ENCODE measurements at places on chromosomes 6 and 20. TPM values are rescaled to one million over a fixed set of nuclear protein-coding genes. Genes with fewer than 3 reads are reported as not detected.

Gene DEF6
- 2.8 TPM for total RNA-seq

Gene RAET1G
- total RNA-seq, result not detected

Gene RSPO3
- not detected for total RNA-seq

Gene THBD
- total RNA-seq, result 16.9 TPM

Gene STMND1
- not detected for total RNA-seq

Gene IL20RA
- 9.9 TPM for total RNA-seq

Gene MROH8
- total RNA-seq, result 4.6 TPM

Gene PRELID3B
- total RNA-seq, result 35.0 TPM

Gene DDO
- total RNA-seq, result 0.62 TPM

Gene SCUBE3
- 0.25 TPM for total RNA-seq

Gene ARMC12
- total RNA-seq, result 0.69 TPM

Gene POFUT1
- total RNA-seq, result 47.7 TPM

Gene MYBL2
- total RNA-seq, result 0.11 TPM

Gene YIPF3
- total RNA-seq, result 71.4 TPM

Gene CCM2L
- total RNA-seq, result 3.4 TPM

Gene HLA-F
- 36.4 TPM for total RNA-seq

Gene RREB1
- total RNA-seq, result 53.3 TPM

Gene ERGIC3
- total RNA-seq, result 221 TPM

Gene HAO1
- not detected for total RNA-seq

Gene SEC23B
- 38.8 TPM for total RNA-seq

Gene CDH22
- 0.36 TPM for total RNA-seq

Gene ANKRD66
- total RNA-seq, result 18.0 TPM

Gene GINS1
- not detected for total RNA-seq

Gene NEURL2
- total RNA-seq, result 10.1 TPM

Gene CALHM4
- not detected for total RNA-seq

Gene COL12A1
- 145 TPM for total RNA-seq

Gene EFCAB8
- total RNA-seq, result not detected

Gene TAB2
- 69.9 TPM for total RNA-seq

Gene TCF21
- 34.1 TPM for total RNA-seq

Gene PRPH2
- total RNA-seq, result 5.2 TPM

Gene TAF4
- 19.8 TPM for total RNA-seq

Gene JPH2
- 3.0 TPM for total RNA-seq

Gene FAM209B
- total RNA-seq, result not detected

Gene C6orf163
- 3.6 TPM for total RNA-seq

Gene SLC22A1
- total RNA-seq, result 1.1 TPM

Gene GCNT2
- total RNA-seq, result 2.1 TPM

Gene TMEM217
- 1.8 TPM for total RNA-seq

Gene DPM1
- total RNA-seq, result 37.8 TPM

All from ovary (tissue), 10 donors.